ENCODE measurements at places on chromosomes 12 and 14. TPM values are rescaled to one million over a fixed set of nuclear protein-coding genes. Genes with fewer than 3 reads are reported as not detected.

DNA sequence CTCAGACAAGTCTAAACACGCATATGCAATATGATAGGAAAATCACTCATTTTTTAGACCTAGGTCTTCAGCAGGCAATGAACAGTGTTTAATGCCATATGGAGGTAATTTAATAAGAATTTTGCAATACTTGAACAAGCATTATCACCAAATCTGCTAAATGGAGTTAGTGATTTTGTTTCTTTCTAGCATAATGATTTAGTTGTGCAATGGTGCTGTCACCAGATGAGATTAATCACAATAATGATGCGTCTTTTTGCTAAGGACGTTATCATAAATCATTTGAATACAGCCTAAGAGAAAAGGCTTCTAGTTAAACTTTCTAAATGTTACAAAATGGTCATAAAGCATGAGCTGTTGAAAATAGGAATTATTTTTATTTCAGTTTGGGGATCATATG, 170.0 kb upstream of the SLC16A7 start:
- H3K36me3 ChIP-seq, result no peaks in the 10 kb centered on the region
- no peak overlapping the region for H3K27ac ChIP-seq
- no peak for DNase-seq
- no peaks in the 10 kb centered on the region for H3K27me3 ChIP-seq
- H3K4me1 ChIP-seq, result no peaks in the 10 kb centered on the region

AJUBA gene
- total RNA-seq, result 3.1 TPM

DNA sequence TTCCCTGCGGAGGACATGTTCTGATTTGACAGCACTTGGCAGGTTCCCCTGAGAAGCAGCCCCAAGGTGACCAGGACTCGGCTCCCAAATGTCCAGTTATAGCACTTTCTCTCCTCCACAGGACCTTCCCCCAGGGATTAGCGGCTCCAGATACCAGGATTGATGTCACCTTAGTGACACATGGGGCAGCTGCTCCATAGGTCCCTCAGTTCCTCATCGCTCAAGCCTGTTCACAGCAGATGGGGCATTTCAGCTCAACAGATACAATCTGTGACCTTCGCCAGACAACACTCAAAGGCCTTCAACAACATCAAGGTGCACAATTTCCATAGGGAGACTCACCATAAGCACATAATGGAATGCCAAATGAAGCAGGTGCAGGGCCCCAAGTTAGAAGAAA, 67.9 kb upstream of the ZFP36L1 start:
- DNase-seq, result no peak
- no peaks in the 10 kb centered on the region for H3K27me3 ChIP-seq
- no peaks in the 10 kb centered on the region for H3K36me3 ChIP-seq
- no peak overlapping the region for H3K27ac ChIP-seq
- H3K4me3 ChIP-seq, result no peak overlapping the region

DNA sequence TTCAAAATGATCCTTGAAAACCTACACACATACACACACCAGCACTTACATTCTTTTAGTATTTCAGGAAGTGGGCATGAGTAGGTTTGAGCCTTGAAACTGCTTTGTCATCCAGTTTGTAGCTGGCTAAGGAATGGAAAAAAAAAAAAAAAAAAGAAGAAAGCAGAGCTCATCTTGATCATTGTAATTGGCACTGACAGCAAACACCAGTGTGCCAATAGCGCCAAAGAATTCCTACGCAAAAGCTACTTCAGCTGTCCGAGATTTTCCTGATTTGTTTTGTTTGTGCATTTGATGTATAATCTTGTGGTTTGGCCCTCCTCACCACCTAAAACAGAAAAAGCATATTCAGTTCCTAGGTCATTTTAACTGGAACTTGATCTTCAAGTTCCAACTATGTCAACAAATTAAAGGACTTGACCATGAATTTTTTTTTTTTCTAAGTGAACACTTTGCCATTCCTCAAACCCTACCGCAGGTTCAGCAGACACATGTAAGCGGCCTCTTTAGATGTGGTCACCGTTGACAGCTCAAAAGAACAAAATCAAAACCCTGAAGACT, 57.3 kb downstream of the FLRT2 start:
- H3K27ac ChIP-seq, result no peak overlapping the region
- H3K4me1 ChIP-seq, result no peaks in the 10 kb centered on the region
- H3K4me3 ChIP-seq, result no peak overlapping the region
- no peak for DNase-seq
- H3K36me3 ChIP-seq, result no peaks in the 10 kb centered on the region

DNA sequence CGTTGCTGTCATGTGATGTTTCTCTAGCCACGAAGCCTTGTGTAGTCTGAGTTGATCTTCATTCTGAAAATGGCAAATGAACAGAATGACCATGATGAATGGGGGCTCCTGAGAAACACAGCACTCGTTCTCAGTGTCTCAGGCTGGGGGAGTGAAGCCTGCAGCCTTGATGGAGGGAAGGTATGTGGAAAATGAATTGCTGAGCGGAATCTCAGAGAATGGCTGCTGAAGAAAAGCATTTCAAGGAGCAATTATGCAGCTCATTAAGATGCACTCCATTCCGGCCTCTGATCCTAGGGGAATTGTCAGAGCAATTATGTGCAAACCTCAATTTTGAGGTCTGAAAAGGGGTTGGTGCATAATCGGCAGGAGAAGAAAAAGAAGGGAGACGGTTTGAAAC, 167.1 kb downstream of the CHST11 start:
- no peak overlapping the region for H3K27ac ChIP-seq
- no peak for DNase-seq
- no peaks in the 10 kb centered on the region for H3K4me1 ChIP-seq
- no peak overlapping the region for H3K4me3 ChIP-seq
- no peaks in the 10 kb centered on the region for H3K27me3 ChIP-seq

GRCh38 chr14:98345161-98345560, 926.8 kb downstream of the BCL11B start:
- no peaks in the 10 kb centered on the region for H3K36me3 ChIP-seq
- no peak overlapping the region for H3K27ac ChIP-seq
- no peaks in the 10 kb centered on the region for H3K27me3 ChIP-seq
- H3K4me1 ChIP-seq, result no peaks in the 10 kb centered on the region
- no peak for DNase-seq
- no peak overlapping the region for H3K4me3 ChIP-seq

AKT1 gene
- 85.2 TPM for total RNA-seq
